Cardiac ventricle fibroblast (primary cell): ENCODE measurements at places on chromosomes 5 and 9. TPM values are rescaled to one million over a fixed set of nuclear protein-coding genes. Genes with fewer than 3 reads are reported as not detected.

COL23A1 gene
- total RNA-seq, result 0.29 and 0.75 TPM in 2 replicates

TRIM36 gene
- total RNA-seq, result 0.12 TPM in 1 of 2 replicates, not detected in the other

HAND1 gene
- not detected in 2 replicates for total RNA-seq

CD74 gene
- 1.3 and 1.4 TPM in 2 replicates for total RNA-seq

SERINC5 gene
- 11.1 and 11.7 TPM in 2 replicates for total RNA-seq

SELENOP gene
- total RNA-seq, result 324 and 373 TPM in 2 replicates

DIRAS2 gene
- 1.1 and 1.9 TPM in 2 replicates for total RNA-seq

FAM163B gene
- total RNA-seq, result 0.15 and 0.81 TPM in 2 replicates

IL4 gene
- not detected in 2 replicates for total RNA-seq

HK3 gene
- not detected in 2 replicates for total RNA-seq

FLT4 gene
- 2.0 and 2.8 TPM in 2 replicates for total RNA-seq

POLR3G gene
- total RNA-seq, result 2.4 and 4.2 TPM in 2 replicates

GFI1B gene
- total RNA-seq, result not detected in 2 replicates
